ENCODE measurements at places on chromosomes 13 and 19.

GRCh38 chr19:38730731-38731589, 13.3 kb downstream of the CAPN12 start:
- no peak for DNase-seq

DNA sequence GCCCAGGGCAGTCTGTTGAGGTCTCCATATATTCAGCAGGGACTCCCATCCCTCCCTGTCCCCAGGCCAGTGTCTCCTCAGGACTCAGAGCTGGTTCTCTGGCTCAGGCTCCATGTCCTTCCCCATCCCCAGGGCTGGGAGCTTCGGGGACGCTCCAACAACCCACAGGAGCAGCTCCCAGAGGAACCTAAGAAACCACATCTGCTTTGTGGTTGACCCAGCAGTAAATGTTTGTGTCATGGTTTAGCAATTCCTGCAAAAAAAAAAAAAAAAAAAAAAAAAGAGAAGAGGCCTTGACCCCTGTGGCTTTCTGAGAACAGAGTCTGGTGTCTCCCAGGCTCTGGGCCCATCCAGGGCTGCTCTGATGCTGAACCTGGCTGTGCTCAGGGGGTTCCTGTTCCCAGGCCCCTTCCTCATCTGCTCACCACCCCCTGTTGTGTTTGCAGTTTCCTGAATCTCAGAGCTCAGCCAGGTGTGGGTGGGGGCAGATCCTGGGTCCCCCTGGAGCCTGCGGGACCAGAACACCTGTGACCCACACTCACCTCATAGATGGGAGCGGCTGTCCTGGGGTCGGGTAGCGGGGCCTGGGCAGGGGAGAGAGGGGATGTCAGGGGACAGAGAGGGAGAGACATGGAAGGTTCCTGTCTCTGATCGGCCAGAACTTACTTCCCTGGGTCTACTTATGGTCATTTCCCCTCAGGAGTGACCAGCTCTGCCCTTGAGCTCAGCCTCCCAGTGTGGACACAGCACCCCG, 25.2 kb upstream of the CEACAM1 start:
- no peak for DNase-seq

- no peak for DNase-seq
Measured at GRCh38 chr13:88461272-88462009, 790.3 kb downstream of the SLITRK5 start.

DNA sequence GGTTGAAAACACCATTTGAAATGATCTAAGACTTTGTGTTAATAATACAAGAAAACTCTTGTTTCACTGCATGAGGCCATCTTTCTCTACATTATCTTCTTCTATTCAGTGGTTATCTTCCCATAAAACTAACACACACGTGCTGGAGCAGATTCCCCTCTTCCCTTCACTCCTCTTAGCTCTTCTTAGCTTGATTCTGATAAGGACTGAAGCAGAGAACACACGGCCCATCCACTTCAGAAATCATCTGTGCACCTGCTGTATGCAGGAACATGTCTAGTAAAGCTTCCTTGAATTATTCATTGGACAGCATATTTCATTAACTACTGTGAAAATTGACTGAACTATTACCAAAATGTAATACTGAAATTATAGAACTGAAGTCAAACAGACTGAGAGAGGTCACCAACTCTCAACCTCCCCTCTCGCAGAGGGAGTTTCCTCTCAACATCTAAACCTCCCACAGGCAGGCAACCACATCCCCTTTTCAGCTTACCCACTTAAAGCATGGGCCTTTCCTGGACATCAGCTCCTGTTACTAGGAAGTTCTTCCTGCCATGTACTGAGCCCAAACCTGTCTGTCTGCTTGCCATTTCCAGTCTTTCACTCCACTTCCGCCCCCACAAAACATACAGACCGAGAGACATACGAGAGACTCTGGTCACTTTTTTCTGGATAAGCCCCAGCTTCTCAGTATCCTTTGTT, 113.9 kb downstream of the CRYL1 start:
- DNase-seq, result peak; percentile 35

GRCh38 chr19:6212403-6213265, 67.1 kb downstream of the MLLT1 start:
- DNase-seq, result no peak

GRCh38 chr13:34167347-34167746, 349.4 kb downstream of the RFC3 start:
- no peak for DNase-seq

DNA sequence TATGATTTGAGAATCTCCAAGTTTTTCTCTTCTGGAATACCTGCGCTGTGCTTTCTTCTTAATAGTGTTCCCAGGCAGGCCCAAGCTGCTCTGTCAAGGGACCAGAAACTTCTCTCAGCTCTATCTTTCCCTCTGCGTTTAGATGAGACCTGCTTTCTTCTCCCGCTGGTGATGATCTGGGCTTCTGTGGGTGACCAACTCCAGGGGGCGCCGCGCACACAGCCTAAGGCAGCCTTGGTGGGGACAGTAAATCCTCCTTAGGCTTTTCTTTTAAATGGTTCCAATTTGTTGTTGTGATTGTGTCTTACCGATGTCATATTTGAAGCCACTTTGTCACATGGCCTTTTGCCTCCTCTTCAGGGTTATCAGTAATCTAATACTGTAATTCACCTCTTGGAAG, 439.4 kb upstream of the KLF12 start:
- DNase-seq, result no peak

- no peak for DNase-seq
Measured at GRCh38 chr19:1836458-1837221, 11.6 kb downstream of the REXO1 start.

DNA sequence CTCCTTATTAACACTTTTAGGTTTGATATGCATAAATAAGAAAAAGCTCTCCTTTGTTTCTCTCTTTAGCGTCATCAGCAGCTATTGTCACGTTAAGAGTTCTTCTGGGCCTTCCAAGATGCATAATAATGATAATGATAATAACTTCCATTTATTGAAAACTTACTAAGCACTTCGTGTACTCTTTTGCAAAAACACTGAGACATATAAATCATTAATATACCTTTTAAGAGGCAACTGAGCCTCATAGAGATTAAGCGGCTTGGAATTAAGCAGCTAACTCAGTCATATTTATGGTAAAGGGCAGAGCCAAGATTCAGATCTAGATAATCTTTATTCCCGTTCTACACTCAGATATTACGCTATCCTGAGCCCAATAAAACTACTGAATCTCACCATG, 1105.1 kb downstream of the OLFM4 start:
- no peak for DNase-seq

DNA sequence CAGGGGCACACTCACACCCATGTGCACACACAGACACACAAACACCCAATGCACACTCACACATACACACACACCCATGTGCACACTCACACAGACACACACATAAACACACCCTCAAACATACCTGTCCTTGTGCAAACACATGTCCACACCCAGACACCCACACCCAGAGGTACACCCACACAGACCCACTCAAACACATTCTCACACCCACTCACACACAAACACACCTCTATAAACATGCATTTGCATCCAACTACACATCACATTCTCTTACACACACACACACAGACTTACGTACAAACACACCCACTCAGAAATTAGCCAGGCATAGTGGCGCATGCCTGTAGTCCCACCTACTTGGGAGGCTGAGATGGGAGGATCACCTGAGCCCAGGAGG, 31.4 kb downstream of the FBN3 start:
- no peak for DNase-seq

GRCh38 chr19:4567584-4568071, 8.1 kb upstream of the SEMA6B start:
- peak; percentile 34 for DNase-seq

Measured in CD4-positive, alpha-beta T cell treated with Interleukin-4 for 4 hours (primary cell).